ENCODE measurements at places on chromosomes 2 and 18.

DNA sequence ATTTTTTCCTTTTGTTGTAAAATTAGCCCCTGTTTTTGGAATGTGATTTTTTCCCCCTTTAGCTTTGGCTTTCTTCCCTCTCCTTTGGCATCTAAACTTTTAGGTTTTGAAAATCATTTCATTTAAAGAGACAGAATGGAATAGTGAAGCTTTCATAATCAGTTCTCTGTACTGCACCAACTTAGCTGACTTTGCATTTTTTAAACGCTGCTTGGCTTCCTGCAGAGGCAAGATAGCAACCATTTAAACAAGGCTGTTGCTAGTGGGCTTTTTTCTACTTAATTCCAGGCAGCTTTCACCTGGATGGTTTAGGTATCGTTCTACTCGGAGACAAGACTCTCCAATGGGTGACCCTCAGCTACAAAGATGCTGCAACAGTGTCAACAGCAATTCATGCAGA is 267.9 kb upstream of the PKDCC start:
- no peak for DNase-seq

DNA sequence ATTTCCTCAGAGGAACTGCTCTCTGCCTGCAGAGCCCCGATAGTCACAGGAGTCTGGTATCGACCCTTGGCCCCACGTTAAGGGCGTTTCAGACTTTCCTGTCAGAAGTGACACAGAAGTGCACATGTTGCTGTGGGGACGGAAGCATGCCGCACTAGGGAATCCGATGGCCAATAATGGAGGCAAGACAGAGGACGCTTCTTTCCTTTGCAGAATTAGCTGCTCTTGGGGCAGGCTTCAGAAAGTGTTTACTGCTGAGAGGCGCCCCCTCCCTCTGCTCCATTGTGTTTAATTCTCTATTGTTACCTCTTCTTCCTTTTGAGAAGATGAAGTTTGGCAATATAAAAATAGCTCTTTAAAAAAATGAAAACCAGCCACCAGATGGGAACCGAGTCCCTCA is 118.6 kb upstream of the EML6 start:
- DNase-seq: no peak

DNA sequence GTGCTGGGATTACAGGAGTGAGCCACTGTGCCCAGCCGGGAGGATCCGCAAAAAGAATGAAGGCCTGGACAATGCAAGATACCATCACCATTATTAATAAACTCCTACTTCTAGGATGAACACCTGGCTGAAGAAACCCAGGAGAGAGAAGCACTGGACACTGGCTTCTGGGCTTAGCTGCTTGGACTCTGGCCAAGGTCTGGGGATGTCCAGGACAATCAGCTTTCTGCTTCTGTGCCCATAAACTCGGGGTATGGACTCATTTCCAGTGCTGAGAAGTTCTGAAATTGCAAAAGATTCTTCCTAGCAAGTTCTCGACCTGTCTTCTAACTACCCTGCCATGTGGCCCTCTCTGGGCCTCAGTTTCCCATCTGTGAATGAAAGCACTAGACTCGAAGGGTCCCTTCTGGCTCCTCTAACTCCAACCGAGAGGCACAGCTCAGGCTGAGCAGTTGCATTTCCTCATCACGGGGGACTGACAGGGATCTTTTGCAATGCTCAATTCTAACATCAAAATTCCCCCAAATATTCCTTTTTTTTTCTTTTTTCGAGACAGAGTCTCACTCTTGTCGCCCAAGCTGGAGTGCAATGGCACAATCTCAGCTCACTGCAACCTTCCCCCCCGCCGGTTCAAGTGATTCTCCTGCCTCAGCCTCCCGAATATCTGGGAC is 2.4 kb upstream of the SH2D6 start:
- no peak for DNase-seq

DNA sequence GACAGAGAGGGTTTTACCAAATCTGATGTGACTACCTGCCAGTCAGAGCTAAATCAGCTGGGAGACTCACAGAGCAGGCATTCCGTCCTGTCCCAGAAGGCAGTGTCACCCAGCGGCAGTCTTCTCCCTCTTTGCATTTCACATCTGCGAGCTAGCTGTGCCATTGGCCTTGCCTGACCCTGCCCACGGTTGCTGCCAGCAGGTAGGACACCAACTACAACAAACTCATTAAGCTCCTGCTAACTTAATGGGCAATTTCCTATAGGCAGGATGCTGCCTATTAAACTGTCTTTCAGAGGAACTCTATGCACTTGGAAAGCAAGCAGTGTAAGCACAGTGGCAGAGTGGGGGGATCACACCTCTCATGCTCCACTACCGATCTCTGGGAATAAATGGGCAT is 116.4 kb upstream of the CAPN13 start:
- no peak for DNase-seq

DNA sequence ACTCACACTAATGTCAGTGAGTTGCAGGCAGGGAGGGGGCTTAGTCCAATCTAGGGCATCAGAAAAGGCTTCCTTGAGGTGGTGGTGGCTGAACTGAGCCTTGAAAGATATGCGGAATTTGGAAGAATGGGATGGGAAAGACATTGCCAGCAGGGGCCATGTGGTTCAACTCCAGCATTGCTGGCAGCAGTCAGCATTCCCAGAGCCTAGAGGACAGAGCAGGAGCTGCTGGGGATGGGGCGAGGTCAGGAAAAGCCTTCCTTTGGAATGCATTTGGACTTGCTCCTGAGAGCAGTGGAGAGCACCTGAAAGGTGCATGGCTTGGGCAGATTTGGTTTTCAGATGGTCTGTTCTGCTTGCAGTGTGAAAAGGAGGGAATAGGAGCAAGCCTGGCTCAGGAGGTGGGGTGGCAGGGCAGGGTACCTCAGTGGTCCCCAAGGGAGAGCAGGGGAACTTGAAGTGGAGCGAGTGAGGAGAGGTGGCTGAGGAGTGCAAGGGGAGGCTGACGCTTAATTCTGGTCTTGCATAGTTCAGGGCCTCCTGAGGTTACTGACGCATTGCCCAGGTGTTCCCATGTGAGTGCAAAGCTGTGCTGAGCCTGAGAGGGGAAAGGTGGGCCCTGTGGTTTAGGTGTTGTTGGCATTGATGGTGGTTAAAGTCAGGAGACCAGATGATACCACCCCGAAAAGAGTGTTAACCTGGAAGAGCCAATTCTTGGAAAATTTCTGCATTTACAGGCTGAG is 112.1 kb upstream of the MGAT5 start:
- DNase-seq: no peak

DNA sequence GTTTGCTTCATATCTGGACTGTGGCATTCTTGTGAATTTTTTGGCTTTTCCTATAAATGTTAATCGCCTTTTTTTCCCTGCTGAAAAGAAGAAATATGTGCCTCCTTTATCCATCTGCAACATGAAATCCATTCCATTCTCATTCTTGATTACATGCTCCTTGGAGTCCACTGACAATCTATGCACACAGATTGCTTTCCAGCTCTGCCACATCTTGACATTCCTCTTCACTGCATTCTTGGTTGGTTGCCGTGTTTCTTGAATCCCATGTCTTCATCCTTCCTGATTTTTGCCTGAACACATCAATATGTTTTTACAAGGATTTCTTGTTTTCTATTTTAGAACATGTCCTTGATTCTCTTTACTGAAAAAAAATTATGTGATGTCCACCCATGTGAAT is 26.7 kb upstream of the BIRC6 start:
- DNase-seq: no peak

Measured in stimulated activated CD4-positive, alpha-beta T cell treated with anti-CD3 and anti-CD28 coated beads, Interleukin-12 subunit alpha, Interleukin-12 subunit beta, amount 100 ng/mL, for 4 hours (primary cell).